ENCODE measurements at places on chromosomes 13 and 19.

DNA sequence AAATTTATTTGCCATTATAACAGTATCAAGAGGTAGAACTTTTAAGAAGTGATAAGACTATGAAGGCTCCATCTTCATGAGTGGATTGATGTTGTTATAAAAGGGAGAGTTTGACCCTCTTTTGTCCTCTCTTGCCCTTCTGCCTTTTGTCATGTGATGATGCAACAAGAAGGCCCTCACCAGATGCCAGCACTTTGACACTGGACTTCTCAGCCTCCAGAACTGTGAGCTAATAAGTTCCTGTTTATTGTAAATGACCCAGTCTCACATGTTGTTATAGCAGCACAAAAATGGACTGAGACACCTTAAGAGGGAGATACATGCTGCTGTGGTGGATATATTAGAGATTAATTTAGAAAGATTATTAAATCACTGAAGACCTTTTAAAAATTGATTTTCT is 71.6 kb downstream of the SPRYD7 start:
- no peak for DNase-seq

- DNase-seq, result no peak
These were observed 2.8 kb upstream of the NUMBL start for GRCh38 chr19:40693150-40693788.

DNA sequence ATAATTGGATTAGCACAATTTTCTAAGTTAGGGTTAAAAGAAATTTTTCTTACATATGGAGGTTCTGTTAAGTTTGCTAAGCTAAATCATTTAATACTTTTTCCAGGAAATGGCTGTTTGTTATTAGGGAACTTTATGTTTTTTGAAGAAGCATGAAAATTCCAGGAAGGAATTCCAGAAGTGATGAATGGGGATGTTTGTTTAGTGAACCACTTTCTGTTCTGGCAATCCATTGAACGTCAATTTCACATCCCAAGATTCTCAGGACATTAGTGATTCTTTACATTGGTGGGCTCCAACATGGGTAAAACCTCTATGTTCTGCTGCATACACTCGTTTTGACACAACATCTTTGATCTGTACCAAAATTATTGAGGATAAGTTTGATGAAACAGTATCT is 534.4 kb downstream of the IRS2 start:
- no peak for DNase-seq

DNA sequence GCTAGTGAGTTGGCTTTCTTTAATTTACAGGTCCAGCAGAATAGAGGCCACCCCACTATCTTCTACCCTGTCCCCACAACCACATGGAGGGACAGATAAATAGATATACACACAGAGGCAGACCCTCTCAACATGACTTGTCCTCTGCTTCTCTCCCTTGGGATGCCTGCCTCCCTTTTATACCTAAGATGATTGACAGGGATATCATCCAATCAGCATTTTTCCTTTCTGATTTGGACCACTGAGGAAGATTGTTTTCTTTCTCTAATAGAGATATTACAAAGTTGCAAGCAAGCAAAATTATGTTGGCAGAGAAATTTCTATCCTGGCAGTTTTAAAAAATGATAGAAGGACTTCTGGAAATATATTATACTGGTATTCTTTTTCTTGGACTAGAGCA is 35.8 kb downstream of the STOML3 start:
- no peak for DNase-seq

- no peak for DNase-seq
These were observed 38.7 kb downstream of the RNF6 start for GRCh38 chr13:26183416-26183815.

- no peak for DNase-seq
These were observed 1.1 kb upstream of the NEK3 start for GRCh38 chr13:52160506-52160905.

GRCh38 chr19:12872941-12873890 is 8.0 kb downstream of the DNASE2 start:
- no peak for DNase-seq

- DNase-seq, result peak; percentile 55
These were observed 98.2 kb downstream of the RBM26 start for GRCh38 chr13:79307866-79308298.

DNA sequence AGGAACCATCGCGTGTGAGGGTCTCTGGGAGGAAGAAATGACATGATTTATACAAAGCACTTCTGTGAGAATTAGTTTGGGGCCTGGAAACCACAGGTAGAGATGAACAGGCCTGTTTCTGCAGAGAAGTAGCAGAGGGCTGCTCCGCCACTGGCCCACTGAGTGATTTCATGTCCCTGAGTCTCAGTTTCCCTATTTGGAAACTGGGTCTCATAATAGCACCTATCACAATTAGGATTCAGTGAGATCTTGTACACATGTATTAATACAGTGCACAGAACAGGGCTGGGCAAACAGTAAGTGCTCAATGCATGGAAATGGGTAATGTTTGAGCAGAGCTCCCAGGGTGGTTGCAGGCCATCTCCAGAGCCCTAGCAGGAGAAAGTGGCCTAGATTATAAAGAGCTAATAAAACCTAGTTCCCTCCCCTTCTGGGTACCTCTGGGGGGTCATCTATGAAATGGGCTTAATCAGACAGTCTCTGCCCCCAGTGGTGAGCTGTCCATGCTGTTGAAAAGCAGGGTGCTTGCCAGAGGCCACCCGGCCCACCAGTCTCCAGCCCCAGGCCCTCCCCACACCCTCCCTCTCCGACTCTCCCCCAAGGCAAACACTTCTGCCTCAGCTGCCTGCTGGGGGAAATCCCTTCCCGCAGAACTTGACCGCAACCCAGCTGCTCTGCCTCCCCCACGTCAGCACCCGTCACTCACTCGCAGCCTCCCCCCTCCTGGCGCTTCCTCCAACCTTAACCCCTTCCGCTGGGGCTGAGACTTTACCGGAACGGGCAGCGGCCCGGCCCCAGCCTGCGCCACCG is 4.5 kb downstream of the BCL3 start:
- DNase-seq, result no peak

- no peak for DNase-seq
These were observed 236.9 kb downstream of the SLITRK6 start for GRCh38 chr13:85562282-85562681.

DNA sequence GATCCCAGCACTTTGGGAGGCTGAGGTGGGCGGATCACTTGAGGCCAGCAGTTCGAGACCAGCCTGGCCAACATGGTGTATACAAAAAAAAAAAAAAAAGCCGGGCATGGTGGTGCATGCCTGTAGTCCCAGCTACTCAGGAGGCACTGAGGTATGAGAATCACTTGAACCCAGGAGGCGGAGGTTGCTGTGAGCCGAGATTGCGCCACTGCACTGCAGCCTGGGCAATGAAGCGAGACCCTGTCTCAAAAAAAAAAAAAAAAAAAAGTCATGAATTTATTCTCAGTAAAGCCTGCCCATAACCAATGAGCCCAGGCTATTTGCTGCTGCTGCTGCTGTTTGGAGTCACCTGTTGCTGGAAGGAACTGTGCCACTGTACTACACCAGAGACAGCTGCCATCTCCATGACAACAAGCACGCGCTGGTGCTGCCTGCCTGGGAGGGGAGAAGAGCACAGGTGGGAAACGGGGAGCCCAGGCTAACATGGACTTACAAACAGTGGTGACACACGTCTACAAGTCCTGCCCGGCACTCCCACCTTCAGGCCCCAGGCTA is 11.3 kb downstream of the ZFR2 start:
- DNase-seq, result no peak

- no peak for DNase-seq
These were observed 245.4 kb upstream of the SLITRK1 start for GRCh38 chr13:84127597-84128128.

DNA sequence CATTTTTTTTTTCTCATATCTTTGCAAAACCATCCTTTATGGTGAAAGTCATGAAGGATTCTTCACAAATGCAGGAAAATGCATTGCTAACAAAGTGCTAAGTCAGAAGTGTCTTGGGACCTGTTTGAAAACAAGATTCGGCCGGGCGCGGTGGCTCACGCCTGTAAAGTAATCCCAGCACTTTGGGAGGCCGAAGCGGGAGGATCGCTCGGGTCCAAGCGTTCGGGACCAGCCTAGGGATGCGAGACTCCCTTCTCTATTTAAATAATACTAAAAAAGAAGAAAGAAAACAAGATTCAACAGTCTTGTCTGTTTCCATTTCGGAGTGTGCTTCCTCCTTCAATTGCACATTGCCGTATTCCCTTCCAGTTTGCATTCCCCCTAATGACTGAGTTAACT is 819 bp downstream of the EID2B start:
- no peak for DNase-seq

DNA sequence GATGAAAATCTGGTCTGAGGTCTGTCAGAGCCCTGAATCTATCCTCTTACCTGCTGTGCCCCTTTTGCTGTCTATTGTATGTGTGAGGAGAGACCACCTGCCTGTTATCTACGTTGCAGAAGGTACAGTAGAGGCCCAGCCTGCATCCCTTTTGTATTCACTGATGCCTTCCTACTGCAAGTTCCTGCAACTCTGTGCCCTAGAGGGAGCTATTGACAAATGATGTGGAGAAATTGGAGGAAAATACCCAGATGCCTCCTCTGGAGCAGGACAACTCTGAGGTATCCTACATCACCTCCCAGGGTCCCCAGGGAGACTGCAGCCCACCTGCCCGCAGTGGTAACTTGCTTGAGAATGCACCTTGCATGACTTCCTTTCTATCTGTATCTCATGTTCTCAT is 33.7 kb downstream of the SIAH3 start:
- no peak for DNase-seq

GRCh38 chr13:44174769-44175425 is 198.7 kb upstream of the SERP2 start:
- DNase-seq, result no peak

- DNase-seq, result no peak
These were observed 17.6 kb upstream of the MIER2 start for GRCh38 chr19:362154-362553.

DNA sequence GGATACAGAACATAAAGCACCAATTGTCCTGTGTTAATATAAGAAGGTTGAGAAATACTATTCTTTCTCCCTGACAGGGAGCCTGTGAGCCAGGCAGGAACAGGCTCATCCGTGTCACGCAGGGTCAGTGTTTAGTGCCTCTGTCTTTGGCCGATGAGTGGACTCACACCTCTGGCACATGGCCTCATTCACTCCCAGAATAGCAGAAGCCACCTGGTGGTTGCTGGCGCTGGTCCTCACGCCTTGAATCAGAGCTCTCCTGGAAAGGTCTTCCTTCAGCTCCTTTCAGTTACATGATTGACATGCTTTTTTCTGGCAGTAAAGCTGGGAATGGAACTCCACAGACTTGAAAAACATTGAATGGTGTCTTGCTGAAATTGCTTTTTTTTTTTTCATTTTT is 28.1 kb upstream of the SIAH3 start:
- DNase-seq, result no peak

- DNase-seq, result peak; percentile 82
These were observed at the start of gene ZNF793 for GRCh38 chr19:37506387-37507166. ZNF793 (plus strand) TSS chr19:37506939; CDS start chr19:37523440, 16,501 bp downstream.

GRCh38 chr19:41929536-41930071 is 1.4 kb upstream of the ERFL start:
- DNase-seq, result no peak

- no peak for DNase-seq
These were observed 1.1 kb downstream of the ZNF135 start for GRCh38 chr19:58060231-58060630.

GRCh38 chr13:61253105-61253877 is 162.4 kb downstream of the PCDH20 start:
- no peak for DNase-seq

DNA sequence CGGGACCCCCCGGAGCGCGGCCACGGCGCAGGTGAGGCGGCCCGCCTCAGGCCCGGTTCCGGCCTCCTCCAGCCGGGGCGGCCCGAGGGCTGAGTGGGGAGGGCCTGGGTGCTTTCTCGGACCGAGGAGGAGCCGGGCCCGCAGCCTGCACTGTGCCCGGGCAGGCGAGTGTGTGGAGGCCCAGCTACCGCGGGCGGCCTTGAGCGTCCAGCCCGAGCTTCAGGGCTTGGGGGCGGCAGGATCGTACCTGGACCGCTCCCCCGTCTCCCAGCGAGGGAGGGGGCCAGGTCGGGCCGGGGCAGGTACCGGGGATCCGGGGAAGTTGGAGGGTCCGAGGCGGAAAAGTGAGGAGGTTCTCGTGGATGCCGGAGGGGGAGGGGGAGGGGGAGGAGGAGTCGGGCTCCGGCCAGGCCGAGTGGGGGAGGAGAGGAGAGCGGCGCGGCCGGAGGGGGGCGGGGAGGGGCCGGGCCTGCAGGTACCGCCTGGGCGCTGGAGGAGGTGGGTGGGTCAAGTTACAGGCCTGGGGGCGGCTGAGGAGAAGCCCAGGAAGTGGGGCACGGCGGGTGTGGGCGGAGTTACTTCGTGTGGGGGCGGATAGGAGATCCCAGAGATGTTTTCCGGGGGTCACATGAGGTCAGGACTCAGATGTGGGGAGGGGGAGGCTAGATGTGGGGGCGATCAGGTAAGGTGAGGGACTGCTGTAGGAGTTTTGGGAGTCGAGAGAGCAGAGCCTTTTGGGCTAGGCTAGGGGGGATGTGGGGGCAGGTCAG is 545 bp downstream of the NACC1 start:
- no peak for DNase-seq

DNA sequence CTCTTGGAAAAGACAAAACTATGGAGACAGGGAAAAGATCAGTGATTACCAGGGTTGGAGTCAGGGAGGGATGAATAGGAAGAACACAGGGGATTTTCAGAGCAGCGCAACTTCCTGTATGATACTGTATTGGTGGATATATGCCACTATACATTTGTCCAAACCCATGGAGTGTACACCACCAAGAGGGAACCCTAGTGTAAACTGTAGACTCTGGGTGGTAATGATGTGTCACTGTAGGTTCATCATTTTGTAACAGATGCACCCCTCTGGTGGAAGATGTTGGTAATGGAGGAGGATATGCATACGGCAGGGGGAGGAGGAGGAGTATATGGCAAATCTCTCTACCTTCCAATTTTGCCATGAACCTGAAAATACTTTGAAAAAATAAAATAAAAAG is 68.1 kb downstream of the UFM1 start:
- no peak for DNase-seq

- no peak for DNase-seq
These were observed 4.8 kb downstream of the MBD3 start for GRCh38 chr19:1587872-1588271.

GRCh38 chr13:93477238-93477637 is 250.6 kb downstream of the GPC6 start:
- DNase-seq, result no peak

GRCh38 chr13:42883771-42884467 is 102.5 kb downstream of the FAM216B start:
- DNase-seq, result no peak

DNA sequence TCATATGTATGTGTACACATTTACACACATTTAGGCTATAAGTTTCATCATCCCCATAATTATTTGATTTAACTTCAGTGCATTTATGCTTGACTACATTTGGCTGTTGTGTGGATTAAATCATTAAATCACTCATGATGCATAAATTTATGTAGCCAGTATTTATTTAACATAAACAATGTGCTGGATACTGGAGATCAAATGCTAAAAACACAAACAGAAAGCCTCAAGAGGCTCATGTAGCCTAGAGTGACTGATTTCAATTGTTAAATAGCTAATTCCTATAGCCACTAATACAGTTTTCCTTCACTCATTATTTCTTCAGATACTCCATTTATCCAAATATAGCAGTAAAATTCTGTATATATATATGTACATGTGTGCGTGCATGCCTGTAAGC is 376.0 kb downstream of the DACH1 start:
- no peak for DNase-seq

GRCh38 chr13:65125236-65125635 is 2104.9 kb downstream of the PCDH9 start:
- DNase-seq, result no peak

All from dorsolateral prefrontal cortex (tissue), 122 donors.